Left colon (tissue), 2 donors: ENCODE measurements at places on chromosomes 2 and 18. TPM values are rescaled to one million over a fixed set of nuclear protein-coding genes. Genes with fewer than 3 reads are reported as not detected.

TDRD15 gene
- 0.06 TPM for total RNA-seq

SKA1 gene
- total RNA-seq = 1.0 TPM

VAMP5 gene
- 20.4 TPM for total RNA-seq

ABCB6 gene
- total RNA-seq = 11.4 TPM
